Central memory CD4-positive, alpha-beta T cell (primary cell): ENCODE measurements at places on chromosomes 3 and 15.

DNA sequence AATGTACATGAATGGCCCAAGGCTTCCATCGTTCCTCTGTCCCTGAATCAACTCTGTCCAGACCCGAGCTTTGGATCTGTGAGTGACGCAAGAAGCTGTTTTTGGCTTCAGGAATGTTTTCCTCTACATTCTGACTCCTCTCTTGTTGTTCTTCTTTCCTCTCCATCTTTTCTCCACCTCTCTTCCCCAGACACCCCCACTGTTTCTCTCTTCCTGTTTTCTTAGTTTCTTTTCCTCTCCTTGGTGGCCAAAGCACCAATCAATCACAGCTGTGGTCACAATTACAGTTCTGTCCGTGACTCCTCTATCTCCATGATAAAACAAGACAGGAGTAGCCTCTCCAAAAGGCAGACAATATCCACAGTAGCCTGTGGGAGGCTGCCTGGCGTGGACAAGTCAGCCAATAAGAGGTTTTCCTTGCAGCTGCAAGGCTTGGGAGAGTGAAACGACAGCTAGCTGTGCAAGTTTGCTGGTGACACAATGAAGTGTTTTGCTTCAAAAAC, 4.9 kb upstream of the TMEM212 start:
- no peak for DNase-seq

DNA sequence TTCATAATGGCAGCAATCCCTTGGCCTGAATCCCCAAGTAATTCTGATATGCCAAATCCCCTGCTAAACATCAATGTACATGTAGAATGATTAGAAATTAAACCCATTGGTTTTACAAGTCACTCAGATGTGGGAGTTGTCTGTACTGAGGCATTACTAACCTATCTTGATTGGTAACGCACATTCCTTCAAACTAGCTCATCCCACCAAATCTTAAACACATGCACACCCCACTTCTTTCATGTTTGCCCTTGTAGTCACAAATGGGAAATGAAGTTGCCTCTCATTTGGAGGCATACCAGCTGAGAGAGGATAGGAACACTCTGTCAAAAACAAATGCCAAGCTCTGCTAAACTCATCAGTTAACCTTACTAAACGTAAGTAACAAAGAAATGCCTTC, 29.1 kb upstream of the MAN2C1 start:
- no peak for DNase-seq

DNA sequence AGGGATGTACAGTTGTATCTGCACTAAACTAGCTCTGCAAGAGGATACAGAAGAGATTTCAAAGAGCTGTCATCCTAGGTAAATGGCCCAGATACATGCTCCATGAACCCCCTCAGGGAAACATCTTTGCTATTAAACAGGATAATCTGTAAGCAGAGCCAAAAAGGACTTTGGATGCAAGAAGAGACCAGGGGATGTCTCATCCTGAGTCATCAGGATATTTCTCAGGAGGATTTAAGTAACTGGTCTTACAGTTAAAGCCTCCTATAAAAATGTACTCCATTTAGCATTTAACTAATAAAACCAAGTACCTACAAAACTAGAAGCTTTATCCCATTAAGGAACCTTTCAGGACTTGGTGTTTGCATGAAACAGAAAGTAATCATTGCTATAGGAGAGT, 48.2 kb upstream of the PHLDB2 start:
- no peak for DNase-seq

DNA sequence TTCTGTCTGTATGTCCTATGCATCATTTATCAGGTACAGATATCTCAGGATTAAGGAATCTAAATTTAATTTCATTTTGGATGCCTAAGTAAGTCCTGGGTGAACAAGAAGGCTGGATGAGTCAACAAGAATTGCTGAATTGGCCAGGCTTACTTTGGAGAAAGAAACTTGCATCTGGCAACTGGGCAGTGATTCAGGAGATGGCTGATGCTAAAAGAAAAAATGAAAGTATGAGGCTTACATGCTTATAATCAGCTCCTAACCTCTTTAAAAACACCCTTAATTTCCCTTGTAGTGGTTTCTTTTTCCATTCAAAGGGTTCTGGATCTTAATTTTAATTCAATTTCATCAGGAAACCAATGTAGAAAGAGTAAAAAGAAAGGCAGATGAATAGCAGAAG, 228.8 kb upstream of the PEX5L start:
- no peak for DNase-seq

GRCh38 chr3:50971487-50971924, 296.8 kb downstream of the DOCK3 start:
- DNase-seq: peak; percentile 70

DNA sequence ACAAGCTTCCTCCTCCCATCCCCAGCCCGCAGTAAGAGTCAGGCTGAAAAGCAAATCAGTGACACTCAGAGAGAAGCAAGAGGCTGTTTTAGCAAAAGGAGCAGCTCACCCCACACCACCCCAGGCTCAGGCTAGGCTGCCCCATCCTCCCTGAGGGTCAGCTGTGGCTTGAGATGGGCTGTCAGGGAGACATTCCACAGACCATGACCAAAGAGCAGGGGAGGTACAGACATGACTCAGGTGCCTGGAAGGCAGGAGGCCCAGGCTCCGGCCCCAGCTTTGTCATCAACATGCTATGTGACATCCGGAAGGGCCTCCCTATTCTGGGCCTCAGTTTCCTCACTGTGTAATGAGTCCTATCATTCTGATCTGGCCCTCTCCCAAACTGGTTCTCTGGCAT, 24.7 kb downstream of the HCN4 start:
- no peak for DNase-seq
